Left hindlimb (tissue), 1 donor: ENCODE measurements at places on chromosomes 7 and 10.
A peak's percentile ranks its signal among the peaks of the same experiment; 100 is the strongest.

DNA sequence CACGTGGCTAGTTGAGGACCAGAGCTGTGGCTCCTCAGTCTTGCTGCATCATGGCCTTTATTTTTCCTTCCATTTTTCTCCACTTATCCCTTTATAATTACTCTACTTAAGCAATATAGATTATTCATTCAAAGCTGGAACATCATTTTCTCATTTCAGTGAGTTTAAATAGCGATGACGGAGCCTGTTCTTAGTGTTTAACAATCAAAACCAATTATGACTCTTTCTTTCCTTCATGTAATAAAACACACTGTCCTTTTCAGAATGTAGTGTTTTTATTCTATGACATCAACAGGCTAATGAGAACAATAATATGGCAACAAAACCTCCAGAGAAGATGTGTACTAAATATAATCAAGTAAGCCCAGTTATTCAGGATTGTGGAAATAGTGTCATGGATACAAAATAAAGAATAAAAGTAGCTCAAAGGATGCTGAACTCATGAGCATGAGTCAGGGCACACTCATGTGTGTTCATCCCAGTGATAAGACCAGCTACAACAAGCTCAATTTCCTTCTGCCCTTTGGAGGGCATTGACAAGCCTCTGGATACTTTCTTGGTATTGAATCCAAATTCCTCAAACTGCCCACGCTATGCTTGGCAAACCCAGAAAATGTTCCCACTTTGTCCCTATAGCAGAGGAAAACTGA, 188.4 kb downstream of the CYP26A1 start:
- DNase-seq = no peak

- no peak for DNase-seq
Observed at GRCh38 chr7:36764929-36765328, 40.6 kb upstream of the AOAH start.

GRCh38 chr7:157445956-157446295, 109.1 kb downstream of the DNAJB6 start:
- no peak for DNase-seq

GRCh38 chr7:39816462-39817060, 133.5 kb upstream of the CDK13 start:
- DNase-seq = no peak

- DNase-seq = no peak
Observed at GRCh38 chr10:3978761-3979160, 193.8 kb upstream of the KLF6 start.

- no peak for DNase-seq
Observed at GRCh38 chr10:17652585-17652984, 8.6 kb downstream of the STAM start.

DNA sequence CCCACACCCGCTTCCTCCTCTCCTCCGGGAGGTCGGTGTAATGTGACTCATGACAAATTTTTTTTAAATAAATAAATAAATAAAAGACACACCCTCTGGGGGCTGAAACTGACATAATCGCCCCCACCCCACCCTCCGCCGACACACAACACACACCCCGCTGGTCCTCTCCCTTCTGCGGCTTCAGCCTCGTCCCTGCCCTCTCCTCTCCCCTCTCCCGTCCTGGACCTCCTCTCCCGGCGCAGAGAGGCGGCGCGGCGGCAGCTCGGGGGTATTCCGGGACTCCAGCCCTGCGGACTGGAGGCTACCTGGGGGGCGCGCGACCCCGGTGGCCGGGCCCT, 686 bp downstream of the ABI1 start:
- peak; percentile 81 for DNase-seq

DNA sequence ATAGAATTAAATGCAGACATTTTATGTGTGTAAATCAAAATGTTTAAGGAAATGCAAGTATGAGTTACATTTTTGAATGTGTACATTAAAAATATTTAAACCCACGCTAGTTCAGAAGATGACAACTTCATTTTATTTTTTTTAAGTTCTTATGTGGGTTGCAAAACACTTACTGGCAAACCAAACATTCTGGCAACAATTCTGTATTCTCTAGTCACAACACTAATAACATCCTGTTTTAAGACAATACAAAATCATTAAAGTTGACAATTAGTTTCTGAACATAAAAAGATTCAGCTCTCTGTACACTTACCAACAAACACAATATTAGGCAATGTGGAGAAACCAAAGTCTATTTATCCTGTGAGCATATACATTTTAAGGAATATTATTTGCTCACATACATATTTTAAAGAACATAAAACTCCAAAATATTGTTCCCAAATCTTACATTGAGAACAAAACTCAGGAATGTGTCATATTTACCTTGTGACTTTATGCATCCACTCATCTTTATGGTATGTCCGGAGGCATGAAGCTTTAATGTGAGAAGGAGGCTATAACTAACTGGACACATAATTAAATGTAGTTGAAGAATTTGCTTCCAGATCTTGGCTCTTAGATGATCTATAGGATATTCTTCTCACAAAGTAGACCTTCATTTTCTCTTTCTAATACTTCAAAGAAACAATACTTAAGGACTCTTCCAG, 134.7 kb downstream of the DGKB start:
- no peak for DNase-seq

DNA sequence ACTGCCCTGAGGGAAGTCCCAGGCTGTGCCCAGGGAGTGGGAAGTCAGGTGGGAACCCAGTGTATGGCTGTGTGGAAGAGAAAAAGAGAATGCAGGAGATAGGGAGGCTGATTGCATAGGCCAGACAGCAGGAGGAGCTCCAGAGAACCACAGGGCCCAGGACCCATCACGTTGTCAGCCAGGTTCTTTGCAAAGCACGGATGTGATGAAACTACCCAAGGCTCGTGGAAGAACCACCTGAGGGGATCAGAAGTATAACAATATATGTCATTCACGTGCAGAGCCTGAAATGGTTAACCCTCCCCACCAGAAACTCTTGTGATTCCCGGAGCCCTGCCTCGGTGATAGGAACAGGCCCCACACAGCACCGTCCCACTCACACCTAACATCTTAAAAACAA, 83.6 kb downstream of the LARP4B start:
- no peak for DNase-seq

DNA sequence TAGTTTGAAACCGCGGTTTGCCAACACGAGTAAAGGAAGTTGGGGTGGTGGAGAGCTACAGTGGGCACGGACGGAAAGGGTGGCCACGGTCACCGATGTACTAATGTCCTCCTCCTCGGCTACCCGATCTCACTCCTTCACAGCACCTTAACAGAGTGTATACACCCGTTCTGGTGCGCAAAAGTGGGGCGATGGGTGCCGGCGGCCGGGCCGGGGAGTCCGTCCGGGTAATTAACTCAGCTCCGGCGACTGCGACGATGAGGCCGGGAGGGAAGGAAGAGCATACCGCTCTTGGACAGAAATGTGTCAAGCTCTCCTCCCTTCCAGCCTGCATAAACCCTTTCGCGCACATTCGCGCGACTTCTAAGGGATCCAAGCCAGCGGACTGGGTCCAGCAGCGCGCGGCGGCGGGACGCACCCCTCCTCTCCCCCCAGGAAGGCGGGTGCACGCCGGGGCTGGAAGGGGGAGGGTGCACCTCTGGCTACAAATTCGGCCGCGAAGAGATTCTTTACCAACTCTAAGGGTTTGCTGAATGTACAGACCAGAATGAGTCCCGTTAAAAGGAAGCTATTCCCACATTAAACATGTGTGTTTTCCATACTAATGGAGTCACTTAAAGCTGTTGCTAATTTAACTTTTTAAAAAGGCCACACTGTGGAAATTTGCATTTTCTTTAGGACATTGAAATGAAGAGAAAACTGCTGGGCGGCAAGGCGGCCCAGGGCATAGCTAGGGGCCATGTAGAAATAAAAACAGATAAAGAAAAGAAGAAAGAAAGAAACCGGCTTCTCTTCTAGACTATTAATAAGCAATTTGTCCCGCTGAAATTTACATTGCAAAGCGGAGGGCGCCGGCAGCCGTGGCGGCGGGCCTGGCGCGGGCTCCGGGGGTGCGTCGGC, 6.6 kb upstream of the EBF3 start:
- peak; percentile 84 for DNase-seq

DNA sequence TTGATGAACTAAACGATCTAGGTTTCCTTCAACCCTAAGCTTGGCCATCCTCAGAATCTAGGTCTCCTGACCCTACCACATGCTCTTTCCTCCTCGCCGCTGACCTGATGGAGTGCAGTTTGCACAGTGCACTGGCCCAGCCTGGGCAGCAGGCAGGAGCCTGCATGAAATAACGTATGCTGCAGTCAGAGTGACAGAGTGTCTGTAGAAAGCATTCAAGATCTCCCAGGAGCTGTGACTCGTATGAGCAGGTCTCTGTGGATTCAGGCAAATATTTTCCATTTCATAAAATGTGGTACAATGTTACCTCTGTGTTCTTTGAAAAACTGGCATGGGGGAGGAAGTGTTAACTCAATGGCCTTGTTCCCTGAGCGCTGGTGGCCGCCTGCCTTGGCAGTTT, 441.8 kb downstream of the RPS24 start:
- peak; percentile 48 for DNase-seq

DNA sequence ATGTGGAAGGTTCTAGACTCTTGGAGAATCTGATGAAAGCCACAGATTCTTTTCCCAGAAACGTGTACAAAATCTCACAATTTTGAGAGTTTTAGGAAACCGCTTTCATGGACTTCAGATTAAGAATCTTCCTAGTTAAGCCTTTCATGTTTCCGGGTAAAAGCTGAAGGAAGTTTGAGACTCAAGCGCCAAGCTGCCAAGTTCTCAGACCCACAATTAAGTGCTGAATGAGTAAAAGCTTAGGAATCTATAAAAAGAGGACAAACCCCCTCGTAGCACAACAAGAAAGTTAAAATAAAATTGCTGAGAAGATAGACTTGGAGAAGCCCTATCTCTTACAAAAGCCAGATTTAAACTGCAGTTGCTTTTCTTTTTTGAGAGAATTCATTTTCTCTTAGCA, 99.6 kb downstream of the ST8SIA6 start:
- no peak for DNase-seq

- DNase-seq = no peak
Observed at GRCh38 chr7:45048748-45049147, 40.0 kb downstream of the NACAD start.

DNA sequence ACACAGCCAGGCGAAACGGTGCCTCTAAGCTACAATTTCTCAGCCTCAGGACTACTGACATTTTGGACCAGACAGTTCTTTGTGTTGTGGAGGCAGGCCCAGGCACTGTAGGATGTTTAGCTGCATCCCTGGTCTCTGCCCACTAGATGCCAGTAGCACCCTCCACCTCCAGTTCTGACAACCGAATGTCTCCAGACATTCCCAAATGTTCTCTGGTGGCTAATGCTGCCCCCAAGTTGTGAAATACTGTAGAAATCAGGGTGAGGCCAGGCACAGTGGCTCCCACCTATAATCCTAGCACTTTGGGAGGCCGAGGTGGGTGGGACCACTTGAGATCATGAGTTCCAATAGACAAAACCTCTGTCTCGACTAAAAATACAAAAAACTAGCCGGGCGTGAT, 18.2 kb downstream of the HNRNPF start:
- no peak for DNase-seq

DNA sequence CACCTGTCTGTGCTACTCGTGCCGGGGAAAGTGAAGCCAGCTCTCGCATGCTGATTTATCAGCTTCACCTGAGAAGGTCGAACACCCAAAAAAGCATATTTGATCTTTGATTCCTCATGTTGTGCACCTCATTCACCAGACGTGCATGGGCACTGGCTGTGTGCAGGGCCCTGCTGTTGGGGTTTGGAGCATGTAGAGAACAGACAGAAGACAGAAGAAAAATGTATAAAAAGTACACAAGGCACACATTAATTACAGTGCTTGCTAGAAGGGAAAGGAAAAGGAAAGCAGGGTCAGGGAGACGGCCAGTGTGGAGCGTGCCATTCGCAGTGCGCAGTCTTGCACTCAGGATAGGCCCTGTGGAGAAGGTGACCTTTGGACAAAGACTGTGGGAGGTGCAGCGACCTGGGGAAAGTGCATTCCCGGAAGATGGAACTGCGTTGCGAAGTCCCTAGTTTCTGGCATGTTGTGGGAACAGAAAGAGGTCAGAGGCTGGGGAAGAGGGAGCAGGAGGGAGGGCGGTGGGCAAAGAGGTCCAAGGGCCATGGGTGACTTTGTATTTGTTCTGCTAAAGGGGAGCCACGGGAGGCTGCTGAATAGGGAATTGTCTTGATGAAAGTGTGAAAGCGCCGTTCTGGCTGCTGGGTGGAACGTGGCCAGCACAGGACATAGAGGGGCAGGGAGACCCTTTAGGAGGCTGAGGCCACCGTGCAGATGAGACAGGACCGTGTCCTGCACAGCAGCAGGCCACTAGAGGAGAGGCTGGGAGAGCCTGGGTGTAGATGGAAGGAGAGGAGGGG, 232.8 kb downstream of the GLRX3 start:
- DNase-seq = no peak

DNA sequence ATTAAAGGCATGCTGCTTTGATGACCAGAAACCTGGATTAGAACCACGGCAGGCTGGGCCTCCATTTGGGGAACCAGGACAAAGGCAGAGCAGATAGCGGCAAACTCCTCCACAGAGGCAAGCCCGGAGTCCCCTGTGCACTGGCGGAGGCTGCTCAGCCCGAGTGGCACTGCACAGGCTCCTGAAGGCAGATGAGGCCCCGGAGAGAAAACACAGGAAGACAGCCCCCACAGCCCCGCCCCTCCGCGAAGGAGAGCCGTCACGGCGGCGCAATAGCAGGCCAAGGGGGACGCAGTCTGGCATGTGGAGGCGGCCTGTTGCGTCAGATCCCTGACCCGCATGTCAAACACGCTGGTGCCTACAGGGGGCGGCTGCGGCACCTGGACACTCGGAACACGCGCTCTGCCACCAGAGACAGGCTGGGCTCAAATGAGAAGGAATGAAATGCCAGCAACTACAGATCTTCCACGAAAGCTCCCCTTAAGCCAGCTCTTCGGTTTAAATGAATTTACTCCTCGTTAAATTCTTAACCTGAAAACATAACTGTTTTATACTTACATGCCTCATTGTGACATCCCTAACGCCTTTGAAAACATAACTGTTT, 128.5 kb downstream of the MAD1L1 start:
- DNase-seq = peak; percentile 88

DNA sequence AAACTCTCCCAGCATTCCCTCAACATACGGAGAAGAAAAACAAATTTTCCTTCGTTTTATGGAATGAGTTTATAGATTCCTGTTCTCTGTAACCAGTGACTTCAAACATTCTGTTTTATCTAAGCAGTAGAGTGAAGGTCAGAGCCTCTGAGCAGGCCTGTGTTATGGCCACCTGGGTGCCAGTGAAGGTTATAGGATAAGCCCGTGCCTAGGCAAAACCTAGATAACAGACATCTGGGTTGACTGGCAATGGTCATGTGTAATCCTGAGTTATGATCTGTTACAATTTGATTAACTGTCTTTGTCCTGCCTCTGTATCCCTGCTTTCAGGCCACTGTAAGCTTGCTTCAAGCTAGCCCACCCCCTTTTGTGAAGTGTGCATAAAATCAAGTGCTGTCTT, 8.3 kb downstream of the LSM5 start:
- DNase-seq = no peak

DNA sequence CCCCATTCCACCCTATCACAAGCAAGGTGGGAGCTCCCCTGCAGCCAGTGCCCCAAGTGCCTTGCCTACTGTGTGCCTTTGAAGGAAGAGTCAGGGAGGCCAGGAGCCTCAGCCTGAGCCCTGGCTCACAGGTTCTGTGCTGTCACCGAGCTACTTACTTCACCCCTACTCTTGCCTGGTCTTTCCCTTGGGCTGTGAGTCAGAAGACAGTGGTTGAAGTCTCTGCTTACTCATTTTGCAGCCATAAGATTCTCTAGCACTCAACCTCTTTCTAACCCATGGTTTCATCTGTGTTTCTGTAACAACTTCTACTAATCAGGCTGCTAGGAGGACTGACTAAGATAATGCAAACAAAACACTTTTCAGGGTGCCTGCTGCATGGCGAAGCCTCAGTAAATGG, 114.5 kb downstream of the PLCE1 start:
- no peak for DNase-seq

GRCh38 chr7:42690794-42691639, 220.9 kb downstream of the C7orf25 start:
- DNase-seq = peak; percentile 66
